Stimulated activated CD4-positive, alpha-beta T cell treated with anti-CD3 and anti-CD28 coated beads, Interleukin-2, amount 100 ng/mL, for 24 hours (primary cell): ENCODE measurements at places on chromosomes 7 and 10.
A peak's percentile ranks its signal among the peaks of the same experiment; 100 is the strongest.

DNA sequence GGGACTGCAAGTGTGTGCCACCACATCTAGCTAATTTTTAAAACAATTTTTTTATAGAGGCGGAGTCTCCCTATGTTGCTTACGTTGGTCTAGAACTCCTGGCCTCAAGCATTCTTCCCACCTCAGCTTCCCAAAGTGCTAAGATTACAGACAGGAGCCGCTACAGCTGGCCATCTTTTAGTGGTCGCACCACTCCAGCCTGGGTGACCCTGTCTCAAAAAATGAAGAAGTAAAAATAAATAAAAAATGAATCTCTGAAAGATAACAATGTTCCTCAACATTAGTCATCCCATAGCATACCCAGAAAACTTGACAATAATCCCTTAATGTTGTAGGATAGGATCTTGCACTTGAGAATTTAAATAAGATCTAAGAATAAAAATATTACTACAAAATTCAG is 18.2 kb downstream of the WBP1L start:
- DNase-seq: no peak

- DNase-seq: peak; percentile 67
These were observed 71.4 kb downstream of the NEURL1 start for GRCh38 chr10:103564776-103565520.

DNA sequence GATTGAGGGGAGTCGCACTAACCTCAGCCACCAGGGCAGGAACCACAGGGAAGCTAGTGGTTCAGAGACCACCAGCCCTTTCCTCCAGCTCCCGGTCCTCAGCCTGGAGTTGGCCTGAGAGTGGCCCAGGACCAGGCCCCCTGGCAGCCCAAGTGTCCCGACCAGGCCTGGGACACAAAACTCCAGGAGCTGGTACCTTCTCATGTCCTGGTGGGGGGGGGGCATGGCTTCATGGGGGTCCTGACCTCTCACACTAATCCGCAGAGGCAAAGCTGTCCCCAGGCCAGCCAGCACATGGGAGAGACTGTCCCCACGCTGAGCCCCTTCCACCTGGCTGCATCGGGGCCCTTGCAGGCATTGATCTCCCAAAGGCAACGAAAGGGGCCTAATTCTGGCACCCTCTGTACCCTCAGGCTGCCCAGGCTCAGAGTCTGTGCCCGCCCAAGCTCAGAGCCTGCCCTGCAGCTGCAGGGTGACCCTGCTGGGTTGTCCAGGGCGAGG is 28.2 kb downstream of the GPRIN2 start:
- no peak for DNase-seq

DNA sequence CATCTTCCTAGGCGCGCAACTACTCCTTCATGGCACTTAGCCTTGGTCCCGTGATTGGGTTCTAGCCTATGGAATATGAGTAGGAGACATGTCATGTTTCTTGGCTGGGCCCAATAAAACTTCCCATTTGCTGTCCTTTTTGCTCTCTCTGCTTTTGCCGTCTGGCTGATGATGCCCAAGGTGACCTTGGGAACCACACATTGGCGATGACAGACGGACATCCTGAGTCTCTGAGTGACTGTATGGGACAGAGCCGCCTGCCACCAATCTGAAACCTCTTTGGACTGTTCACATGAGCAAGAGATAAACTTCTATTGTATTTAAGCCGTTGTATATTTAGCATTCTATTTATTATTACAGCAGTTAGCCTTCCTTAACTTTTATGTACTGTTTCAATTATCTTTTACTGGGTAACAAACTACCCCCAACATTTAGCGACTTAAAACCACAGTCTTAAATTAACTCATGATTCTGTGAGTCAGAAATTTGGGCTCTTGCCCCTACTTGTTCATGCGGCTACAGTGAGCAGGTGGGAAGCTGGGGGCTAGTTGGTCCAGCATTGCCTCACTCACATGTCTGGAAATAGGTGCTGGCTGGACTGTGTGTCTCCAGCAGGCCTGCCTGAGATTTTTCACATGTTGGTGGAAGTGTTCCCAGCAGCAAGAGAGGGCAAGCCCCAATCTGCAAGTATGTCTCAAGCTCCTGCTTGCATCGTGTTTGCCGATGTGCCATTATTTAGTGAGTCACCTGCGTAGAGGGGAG is 71.7 kb downstream of the NOD1 start:
- no peak for DNase-seq

DNA sequence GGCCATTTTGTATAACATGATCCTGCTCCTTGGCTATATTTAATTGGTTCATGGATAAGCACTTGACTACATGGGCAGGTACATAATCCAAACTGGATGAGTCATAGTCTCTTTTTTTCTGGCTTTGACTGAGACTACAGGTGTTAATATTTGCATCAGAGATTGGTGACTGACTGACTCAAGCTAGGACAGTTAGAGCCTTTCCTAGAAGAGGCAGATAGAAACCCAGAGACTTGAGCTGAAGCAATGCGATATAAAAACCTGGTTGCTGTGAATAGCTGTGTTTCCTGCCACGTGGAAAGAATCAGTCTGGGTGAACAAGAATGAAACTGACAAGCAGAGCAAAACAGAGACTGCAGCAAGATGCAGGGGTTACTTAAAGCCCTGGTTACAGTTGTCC is 81.0 kb downstream of the SAMD9 start:
- DNase-seq: peak; percentile 18

GRCh38 chr7:111982804-111983203 is 223.4 kb downstream of the DOCK4 start:
- no peak for DNase-seq

- DNase-seq: no peak
These were observed 6.9 kb upstream of the VGF start for GRCh38 chr7:101172005-101172853.

GRCh38 chr7:5533821-5534367 is 110.3 kb upstream of the TNRC18 start:
- DNase-seq: no peak

GRCh38 chr7:101536232-101536631 is 92.9 kb downstream of the MYL10 start:
- DNase-seq: no peak

DNA sequence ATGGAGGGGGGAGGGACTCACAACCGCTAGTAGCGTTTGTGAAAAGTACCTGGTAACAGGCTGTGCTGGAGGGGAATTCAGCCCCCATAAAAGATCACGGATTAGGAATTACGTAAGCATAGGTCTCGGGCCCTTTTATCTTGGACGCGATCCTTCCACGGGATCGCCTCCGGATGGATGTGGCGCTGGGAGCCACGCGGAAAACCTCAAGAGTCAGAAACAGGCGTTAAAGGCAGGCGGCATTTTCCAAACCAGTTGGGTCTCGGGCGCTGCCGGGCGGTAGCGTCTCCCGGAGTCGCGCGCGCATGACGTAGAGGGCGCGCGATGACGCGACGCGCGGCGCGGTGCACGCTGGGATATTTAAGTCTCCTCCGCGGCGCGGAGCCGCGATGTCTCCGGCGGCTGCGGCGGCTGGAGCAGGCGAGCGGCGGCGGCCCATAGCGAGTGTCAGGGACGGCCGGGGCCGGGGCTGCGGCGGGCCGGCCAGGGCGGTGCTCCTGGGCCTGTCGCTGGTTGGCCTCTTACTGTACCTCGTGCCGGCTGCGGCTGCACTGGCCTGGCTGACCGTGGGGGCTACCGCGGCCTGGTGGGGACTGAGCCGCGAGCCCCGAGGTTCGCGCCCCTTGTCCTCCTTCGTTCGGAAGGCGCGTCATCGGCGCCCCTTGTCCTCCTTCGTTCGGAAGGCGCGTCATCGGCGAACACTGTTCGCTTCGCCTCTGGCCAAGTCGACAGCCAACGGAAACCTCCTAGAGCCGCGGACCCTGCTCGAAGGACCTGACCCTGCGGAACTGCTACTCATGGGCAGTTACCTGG is at the start of gene POM121:
POM121 (plus strand) TSS at position 363 of the 813 bp plus-strand sequence; CDS start at position 390, 27 bp downstream.
- peak; percentile 85 for DNase-seq
